ENCODE measurements at places on chromosomes 3 and 15.

- no peak for DNase-seq
Observed at GRCh38 chr3:75295013-75295412, 369.1 kb upstream of the FRG2C start.

DNA sequence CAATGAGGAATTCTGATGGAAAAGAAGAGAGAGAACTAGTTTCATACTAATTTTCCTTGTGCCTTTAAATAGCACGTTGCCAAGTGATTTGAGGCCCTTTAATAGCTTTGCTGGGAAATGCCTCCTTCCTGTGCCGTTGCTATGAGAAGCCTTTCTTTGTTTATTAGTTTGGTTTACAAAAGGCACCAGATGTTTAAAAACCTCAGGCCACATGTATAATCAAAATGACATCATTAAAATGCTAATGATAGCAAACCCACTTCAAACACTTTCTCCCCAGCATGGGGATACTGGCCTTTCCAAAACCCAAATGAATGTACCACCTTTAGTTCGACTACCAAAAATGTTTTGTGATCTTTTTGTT, 50.0 kb upstream of the TBC1D23 start:
- no peak for DNase-seq

GRCh38 chr3:197408177-197408957, 110.0 kb upstream of the DLG1 start:
- no peak for DNase-seq

GRCh38 chr3:191334346-191334893, 4.1 kb upstream of the UTS2B start:
- no peak for DNase-seq

GRCh38 chr15:41783296-41783695, 9.0 kb downstream of the MAPKBP1 start:
- no peak for DNase-seq

GRCh38 chr3:103134023-103134724, 699.4 kb downstream of the ZPLD1 start:
- DNase-seq: no peak

GRCh38 chr15:37931868-37932267, 2.6 kb upstream of the TMCO5A start:
- no peak for DNase-seq

DNA sequence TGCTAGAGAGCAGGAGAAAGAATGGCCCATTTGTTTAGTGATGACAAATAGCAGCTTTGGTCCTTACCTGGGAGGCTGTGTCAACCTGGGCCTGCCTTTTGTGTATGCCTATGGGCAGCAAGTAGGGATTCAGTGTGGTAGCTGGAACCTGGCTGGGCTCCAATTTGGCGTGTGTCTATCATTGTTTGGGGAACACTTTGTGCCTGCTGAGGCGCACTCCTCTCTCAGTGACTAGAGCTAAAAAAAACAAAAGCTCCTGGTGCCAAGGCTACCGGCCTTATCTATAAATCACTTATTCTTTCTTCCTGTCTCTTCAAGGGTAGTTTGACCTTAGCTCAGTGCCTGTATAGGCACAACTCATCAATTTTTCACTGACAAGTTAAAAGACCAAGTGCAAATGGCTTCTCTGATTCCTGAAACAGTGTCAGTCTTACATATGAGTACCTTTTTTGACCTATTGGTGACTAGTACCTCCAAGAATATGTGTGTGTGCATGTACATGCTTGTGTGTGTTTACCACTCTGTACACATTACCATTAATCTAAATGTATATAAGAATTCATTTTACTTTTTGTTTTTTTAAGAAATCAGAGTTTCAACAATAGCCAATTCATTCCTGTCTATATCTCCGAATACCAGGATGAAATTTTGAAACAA, 54.6 kb downstream of the GMNC start:
- no peak for DNase-seq

- no peak for DNase-seq
Observed at GRCh38 chr3:179943117-179943880, 93.4 kb downstream of the PEX5L start.

GRCh38 chr15:99283717-99284116, 32.4 kb downstream of the LRRC28 start:
- DNase-seq: no peak

DNA sequence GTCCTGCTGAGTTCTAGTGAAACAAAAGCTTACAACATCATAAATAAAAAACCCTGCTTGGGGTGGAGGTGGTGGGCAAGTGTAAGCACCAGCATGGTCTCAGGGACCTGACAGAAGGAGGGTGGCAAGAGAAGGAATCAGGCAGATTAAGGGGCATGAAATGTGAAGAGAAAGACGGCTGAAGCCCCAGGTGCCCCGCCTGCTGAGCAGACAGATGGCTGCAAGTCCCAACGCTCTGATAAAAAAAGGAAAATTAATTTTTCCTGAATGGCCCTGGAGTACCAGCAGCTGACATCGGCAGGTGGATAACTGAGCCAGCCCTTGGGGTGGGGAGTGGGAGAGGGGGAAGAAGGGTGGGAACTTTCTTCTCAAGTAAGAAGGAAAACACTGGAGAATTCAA, 137.9 kb downstream of the XXYLT1 start:
- DNase-seq: no peak

GRCh38 chr3:25576831-25577454, 87.8 kb downstream of the TOP2B start:
- DNase-seq: no peak

- DNase-seq: no peak
Observed at GRCh38 chr3:171797873-171798272, 12.4 kb downstream of the PLD1 start.

GRCh38 chr3:110457508-110457907, 614.1 kb upstream of the NECTIN3 start:
- no peak for DNase-seq

- no peak for DNase-seq
Observed at GRCh38 chr3:105866656-105867653, 1.9 kb downstream of the CBLB start.

- no peak for DNase-seq
Observed at GRCh38 chr3:128998561-128998960, 2.5 kb upstream of the EFCC1 start.

GRCh38 chr3:150216866-150217600, 191.1 kb upstream of the TSC22D2 start:
- DNase-seq: no peak

DNA sequence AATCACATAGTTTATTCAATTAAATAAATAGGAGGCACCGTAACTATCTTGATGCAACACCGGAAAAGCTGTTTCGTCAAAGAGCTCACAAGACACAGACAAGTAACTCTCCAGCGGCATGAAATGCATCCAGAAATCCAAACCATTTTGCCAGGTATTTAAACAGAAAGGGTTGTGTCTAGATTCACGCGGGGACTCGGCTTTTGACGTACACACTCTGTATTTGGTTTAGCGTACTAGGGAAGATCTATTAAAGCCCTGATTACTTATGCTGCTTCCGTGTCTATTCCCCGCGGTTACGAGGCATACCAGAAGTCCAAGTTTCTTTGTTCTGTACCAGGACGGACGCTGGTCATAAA, 718 bp downstream of the BNIP2 start:
- DNase-seq: no peak

- DNase-seq: no peak
Observed at GRCh38 chr15:41401904-41402267, 410 bp downstream of the NDUFAF1 start.

GRCh38 chr15:101391981-101392640, 97.1 kb upstream of the SNRPA1 start:
- no peak for DNase-seq

- DNase-seq: no peak
Observed at GRCh38 chr3:186683979-186684378, 18.2 kb downstream of the HRG start.

- DNase-seq: no peak
Observed at GRCh38 chr3:186997061-186997460, 66.7 kb downstream of the ST6GAL1 start.

DNA sequence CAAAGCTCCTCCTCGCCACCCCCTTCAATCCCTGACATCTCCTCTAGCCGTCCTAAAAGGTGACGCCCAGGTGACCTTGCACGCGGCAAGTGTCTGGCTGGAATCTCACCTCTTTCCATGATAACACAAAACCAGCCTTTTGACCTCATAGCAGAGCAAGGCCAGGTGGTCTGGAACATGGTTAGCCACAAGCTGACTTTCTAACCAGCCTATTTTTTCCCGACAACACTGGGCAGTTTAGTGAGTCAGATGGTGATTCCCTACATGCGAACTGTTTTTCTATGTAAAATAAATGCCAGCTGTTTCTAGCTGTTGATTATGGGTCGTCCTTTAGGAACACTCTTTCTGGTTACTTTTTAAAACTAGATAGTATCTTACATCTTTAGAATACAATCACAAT, 243.0 kb downstream of the CD47 start:
- DNase-seq: no peak

DNA sequence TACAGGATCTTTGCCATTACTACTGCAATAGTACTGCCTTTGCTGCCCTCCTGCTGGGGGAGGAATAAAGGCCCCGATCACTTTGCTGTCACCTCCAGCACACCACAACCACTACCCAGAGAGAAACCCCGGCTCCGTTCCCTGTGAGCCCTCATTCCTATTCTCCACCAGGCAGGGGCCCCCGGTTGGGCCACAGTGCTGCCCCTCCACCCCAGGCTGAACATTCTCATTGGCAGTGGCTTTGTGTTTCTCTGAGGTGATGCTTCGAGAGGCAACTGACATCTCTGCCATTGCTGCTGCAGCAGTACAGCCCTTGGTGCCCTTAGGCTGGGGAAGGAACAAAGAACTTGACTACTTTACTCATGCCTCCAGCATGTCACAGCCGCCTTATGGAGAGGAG, 612.9 kb upstream of the EPHA6 start:
- no peak for DNase-seq

DNA sequence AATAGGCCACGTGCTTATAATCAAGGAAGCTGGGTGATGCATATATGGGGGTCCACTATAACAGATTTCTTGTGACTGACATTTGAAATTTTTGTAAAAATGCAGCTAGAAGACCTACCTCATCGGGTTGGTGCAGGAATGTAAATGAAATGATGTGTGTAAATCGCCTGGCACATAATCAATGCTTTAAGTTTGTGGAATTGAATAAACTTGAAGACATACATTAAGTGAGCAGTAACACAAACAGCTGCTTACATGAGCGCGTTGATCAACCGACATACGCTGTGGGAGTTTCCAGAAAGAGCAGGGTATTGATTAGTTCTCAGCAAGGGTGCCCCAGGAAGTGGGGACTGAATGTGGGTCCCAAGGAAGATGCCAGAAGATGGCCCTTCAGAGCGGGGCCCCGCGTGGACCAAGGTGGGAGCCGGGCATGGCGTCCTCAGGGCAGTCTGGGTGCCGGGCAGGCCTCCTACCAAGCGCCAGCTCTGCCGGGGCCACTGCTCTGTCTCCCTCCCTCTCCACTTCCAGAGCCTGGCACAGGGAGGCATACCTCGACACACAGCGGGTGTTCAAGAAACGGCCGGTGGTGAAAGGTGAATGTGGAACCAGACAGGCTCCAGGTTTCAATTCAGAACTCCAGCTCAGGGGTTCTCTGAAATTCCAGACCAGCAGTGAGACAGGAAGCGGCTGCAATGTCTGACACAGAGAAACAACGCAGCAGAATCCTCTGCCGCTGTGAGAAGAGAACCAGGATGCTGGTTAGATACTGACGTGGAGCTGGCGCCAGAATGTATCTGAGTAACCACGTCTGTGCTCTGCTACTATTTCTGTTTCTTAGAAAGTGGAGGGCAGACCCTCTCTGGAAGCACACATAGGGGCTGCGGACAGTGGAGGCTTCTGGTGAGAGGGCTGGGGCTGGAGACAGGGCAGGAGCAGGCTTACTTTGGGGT, 12.6 kb downstream of the BFSP2 start:
- no peak for DNase-seq

DNA sequence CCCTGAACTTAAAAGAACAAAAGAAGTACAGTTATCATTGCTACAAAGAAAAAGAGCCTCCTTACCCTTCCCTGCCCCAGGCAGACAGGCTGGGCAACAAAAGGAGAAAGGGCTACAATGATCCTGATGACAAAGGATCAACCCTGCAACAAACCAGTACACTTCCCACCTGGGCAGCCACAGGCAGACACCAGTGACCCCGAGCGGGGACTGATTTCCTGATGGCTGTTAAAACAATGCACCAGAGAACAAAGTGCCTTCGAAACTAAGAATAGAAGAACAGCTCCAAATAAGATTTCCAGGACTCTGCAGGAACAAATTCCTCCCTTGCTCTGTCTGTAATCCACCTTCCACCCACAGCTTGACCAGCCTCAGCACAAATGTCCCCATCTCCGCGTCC, 106.3 kb upstream of the ARHGEF3 start:
- DNase-seq: no peak

DNA sequence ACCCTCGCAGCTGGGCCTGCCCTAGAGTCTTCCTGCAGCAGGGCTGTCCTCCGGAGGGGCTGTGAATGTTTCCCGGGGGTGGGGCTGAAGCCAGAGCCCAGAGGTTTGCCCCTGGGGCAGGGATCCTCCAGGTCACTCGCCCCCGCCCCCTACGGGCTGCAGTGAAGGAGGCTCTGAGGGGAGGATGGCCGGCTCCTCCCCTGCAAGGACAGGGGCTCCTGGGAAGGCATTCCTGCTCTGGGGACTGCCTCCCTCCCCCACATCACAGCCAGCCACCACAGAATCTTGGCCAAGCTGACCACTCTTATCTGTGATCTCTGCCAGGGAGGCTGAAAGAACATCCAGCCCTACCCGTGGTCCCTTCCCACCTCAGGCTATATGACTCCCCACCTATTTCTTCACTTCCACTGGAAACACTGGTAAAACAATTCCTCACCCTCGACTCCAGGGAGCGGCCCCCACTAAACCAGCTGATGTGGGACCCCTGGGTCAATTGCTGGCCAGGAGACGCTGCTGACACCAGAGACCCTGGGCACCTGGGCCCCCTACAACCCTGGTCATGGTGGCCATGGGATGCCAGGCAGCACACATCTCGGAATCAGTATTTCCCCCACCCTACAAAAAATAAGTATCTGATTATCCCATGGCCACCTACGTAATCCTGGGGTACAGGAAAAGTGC, 66.0 kb downstream of the HMCES start:
- no peak for DNase-seq

GRCh38 chr3:123757281-123757940, 126.7 kb downstream of the MYLK start:
- no peak for DNase-seq

All from stimulated activated CD8-positive, alpha-beta memory T cell treated with anti-CD3 and anti-CD28 coated beads, Interleukin-7, amount 100 ng/mL, for 1 hour (primary cell).